ENCODE measurements at places on chromosomes 12 and 14. TPM values are rescaled to one million over a fixed set of nuclear protein-coding genes. Genes with fewer than 3 reads are reported as not detected.
A peak's percentile ranks its signal among the peaks of the same experiment; 100 is the strongest.

DNA sequence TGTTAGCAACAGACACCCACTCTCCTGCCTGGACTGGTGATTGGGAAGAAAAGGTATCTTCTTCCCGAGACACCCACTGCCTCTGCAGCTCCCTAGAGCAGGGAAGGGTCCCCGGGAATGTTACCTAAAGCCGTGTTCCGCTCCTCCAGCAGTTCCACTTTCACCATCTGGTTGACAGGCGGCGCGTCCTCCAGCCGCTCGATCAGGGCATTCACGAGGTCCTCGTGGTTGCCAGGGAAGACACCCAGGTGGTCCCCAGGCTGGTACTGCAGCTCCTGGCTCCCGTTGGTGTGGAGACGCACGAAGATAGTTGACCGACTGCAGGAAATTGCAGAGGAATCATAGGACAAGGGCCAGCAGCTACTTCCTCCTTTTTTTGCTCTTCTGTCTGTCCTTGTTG is 44.2 kb upstream of the FBXO21 start:
- H3K36me3 ChIP-seq, result no peaks in the 10 kb centered on the region
- H3K4me1 ChIP-seq, result no peaks in the 10 kb centered on the region
- peaks cover 13% of the 10 kb centered on the region for H3K27me3 ChIP-seq
- no peak overlapping the region for H3K4me3 ChIP-seq
- DNase-seq, result no peak
- H3K27ac ChIP-seq, result no peak overlapping the region

DNA sequence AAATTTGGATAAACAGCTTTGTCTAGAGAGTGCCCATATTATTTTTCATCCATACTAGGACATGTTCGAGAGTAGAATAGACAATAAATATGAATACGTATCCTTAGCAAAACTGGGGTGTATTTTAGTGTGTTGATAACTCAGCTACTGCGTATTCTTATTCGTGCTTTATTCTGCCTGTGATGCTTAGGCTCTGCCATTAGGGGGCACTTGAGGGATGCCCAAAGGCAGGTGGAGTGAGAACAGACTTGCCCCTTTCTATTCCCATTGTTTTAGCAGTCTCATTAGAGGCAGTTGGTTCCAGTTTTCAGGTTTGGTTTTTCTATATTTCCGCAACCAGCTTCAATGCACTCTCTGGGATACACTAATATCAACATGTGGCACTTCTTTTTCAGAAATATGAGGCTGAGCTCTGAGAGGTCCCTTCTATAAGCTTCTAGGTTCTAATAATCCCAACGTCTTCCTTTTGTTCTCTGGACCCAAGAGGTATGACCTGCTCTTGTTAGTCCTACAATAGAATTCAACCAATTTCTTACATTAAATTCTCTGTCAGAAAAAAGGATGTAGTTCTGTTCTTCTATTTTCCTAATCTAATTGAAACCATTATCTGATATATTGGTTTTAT is 985.7 kb upstream of the FBXO33 start:
- no peaks in the 10 kb centered on the region for H3K4me1 ChIP-seq
- DNase-seq, result peak; percentile 11
- no peak overlapping the region for H3K27ac ChIP-seq
- H3K4me3 ChIP-seq, result no peak overlapping the region
- no peaks in the 10 kb centered on the region for H3K36me3 ChIP-seq

- H3K36me3 ChIP-seq, result no peaks in the 10 kb centered on the region
- no peaks in the 10 kb centered on the region for H3K27me3 ChIP-seq
- no peak overlapping the region for H3K4me3 ChIP-seq
- H3K4me1 ChIP-seq, result peaks cover 62% of the 10 kb centered on the region
Observed at GRCh38 chr14:101225157-101226152, 321.9 kb upstream of the RTL1 start.

- H3K36me3 ChIP-seq, result peaks cover 4% of the 10 kb centered on the region
- peaks cover 9% of the 10 kb centered on the region for H3K4me1 ChIP-seq
- H3K27ac ChIP-seq, result no peak overlapping the region
- DNase-seq, result no peak
- H3K27me3 ChIP-seq, result no peaks in the 10 kb centered on the region
Observed at GRCh38 chr12:112422531-112422930, 3.8 kb downstream of the PTPN11 start.

MBD6 gene
- total RNA-seq, result 11.0 TPM

GRCh38 chr12:94969424-94969823 is 34.1 kb downstream of the NDUFA12 start:
- no peaks in the 10 kb centered on the region for H3K4me1 ChIP-seq
- H3K27me3 ChIP-seq, result no peaks in the 10 kb centered on the region
- H3K36me3 ChIP-seq, result peaks cover 6% of the 10 kb centered on the region
- no peak overlapping the region for H3K27ac ChIP-seq
- no peak for DNase-seq

- DNase-seq, result no peak
- H3K27ac ChIP-seq, result no peak overlapping the region
- H3K36me3 ChIP-seq, result no peaks in the 10 kb centered on the region
Observed at GRCh38 chr12:18591473-18591872, 146.3 kb downstream of the PLCZ1 start.

GRCh38 chr12:18981732-18982131 is 147.8 kb upstream of the PLEKHA5 start:
- no peaks in the 10 kb centered on the region for H3K36me3 ChIP-seq
- no peaks in the 10 kb centered on the region for H3K27me3 ChIP-seq
- no peaks in the 10 kb centered on the region for H3K4me1 ChIP-seq
- no peak overlapping the region for H3K27ac ChIP-seq

DNA sequence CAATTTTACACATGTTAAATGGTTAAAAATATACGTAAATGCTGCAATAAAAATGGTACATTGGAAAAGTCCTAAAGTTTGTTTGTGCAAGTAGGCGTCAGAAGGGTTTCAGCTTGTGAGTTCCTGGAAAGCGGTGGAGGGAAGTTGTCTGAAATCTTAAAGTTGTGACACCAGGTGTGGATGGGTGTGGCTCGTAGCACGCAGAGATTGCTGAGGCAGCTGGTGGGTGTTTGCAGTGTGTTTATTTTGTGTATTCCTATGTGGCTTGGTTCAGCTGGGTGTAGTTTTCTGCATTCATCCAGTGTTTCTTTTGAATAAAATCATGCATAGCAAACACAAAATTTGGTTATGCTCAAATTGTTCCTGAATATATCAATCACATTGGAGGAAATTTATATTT is 136.8 kb upstream of the TBX3 start:
- peak; percentile 51 for DNase-seq
- no peaks in the 10 kb centered on the region for H3K27me3 ChIP-seq

FAM222A gene
- total RNA-seq, result 4.7 TPM

SERPINA3 gene
- 0.09 TPM for total RNA-seq

SPRYD4 gene
- 2.0 TPM for total RNA-seq

CTSG gene
- total RNA-seq, result 1.5 TPM

ACSM4 gene
- not detected for total RNA-seq

DNA sequence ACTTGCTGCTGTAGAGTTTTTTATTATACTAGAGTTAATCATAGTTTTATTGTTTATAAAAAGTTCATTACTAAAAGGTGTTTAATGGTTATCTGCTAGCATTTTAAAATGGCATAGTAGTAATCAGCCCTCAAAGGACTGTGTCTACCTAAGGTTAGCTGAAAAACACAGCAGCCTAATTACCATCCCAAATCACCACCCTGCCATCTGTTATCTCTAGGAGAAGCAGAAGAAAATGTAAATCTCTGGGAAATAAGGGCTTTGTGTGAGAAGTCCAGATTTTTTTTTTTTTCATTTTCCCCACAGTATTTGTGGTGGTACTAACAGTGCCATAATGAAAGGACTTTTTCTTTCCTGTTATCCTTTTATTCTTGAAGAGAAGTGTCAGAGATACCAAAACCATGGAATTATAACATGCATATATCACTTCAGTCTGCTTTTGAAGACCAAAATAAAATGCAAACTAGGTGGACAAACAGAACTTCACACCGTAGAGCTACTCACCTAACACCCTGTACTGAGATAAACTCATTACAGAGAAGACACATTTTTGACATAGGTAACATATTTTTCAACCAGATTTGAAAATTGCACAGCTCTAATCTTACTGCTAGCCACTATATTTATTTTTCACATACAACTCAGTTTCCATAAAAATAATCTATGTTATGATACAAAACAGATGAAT is 876.2 kb downstream of the C12orf50 start:
- no peak overlapping the region for H3K4me3 ChIP-seq
- no peaks in the 10 kb centered on the region for H3K4me1 ChIP-seq
- H3K27me3 ChIP-seq, result no peaks in the 10 kb centered on the region
- DNase-seq, result no peak
- no peaks in the 10 kb centered on the region for H3K36me3 ChIP-seq

ACOT6 gene
- not detected for total RNA-seq

SDR9C7 gene
- 0.22 TPM for total RNA-seq

GALC gene
- total RNA-seq, result 18.5 TPM

AQP5 gene
- 0.71 TPM for total RNA-seq

DNA sequence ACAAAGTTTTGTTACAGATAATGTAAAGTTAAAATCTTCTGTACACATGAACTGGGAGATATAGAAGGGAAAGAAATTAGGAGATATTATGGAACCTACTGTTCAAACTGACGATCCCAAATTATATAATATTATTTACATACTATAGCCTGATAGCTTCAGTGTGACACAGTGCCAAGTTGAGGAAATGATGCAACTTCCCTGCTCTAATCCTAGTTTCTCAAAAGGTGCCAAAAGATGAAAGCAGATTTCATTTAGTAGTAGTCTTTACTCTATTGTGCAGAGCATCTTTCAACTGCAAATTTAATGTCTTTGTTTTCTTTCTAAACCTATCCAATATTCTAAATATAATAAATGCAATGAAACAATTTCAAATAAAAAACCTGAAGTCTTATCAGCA is 46.9 kb downstream of the COCH start:
- no peak overlapping the region for H3K27ac ChIP-seq
- H3K4me1 ChIP-seq, result no peaks in the 10 kb centered on the region
- H3K36me3 ChIP-seq, result peaks cover 7% of the 10 kb centered on the region
- no peak overlapping the region for H3K4me3 ChIP-seq
- no peaks in the 10 kb centered on the region for H3K27me3 ChIP-seq

DNA sequence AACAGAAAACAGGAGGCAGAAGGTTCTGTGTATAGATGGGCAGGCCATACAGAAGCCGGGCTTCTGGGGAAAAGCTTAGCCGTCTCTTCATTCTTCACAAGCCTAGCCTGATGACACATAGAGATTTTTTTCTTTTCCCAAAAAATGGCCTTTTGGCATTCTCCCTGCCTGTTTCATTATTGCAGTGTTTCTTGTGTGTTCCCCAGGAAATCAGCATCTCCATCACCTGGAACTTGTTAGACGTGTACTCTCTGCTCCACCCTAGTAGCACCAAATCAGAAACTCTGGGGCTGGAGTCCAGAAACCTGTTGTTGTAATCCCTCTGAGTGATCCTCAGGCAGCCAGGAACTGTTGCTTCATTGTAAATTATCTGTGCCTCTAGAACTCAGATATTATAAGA is 388.1 kb downstream of the CCDC91 start:
- H3K36me3 ChIP-seq, result no peaks in the 10 kb centered on the region
- no peaks in the 10 kb centered on the region for H3K27me3 ChIP-seq
- H3K4me1 ChIP-seq, result no peaks in the 10 kb centered on the region
- peak; percentile 38 for DNase-seq
- no peak overlapping the region for H3K27ac ChIP-seq

DNA sequence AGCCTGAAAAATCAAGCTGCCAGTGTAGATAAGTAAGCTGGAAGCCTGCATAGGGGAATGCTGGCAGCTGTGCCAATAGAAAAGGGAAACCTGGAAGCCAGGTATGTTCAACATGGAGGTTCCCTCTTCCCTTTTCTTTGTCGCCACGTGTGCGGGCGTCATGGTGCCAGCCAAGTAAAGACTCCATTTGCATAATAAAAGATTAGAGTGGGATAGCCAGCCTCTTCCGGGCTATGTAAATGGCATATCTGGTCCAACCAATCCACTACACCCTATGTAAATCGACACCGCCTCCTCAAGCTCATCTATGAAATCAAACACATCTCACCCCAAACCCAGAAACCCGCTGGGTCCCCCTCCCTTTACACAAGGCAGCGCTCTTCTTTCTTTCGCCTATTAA is 5.6 kb upstream of the ADGRD1 start:
- H3K27me3 ChIP-seq, result peaks cover 2% of the 10 kb centered on the region
- no peaks in the 10 kb centered on the region for H3K36me3 ChIP-seq
- no peak for DNase-seq
- H3K4me3 ChIP-seq, result no peak overlapping the region
- H3K4me1 ChIP-seq, result peaks cover 6% of the 10 kb centered on the region

GRCh38 chr12:113298472-113298817 is 36.5 kb downstream of the SLC8B1 start:
- DNase-seq, result no peak
- H3K4me3 ChIP-seq, result no peak overlapping the region
- H3K4me1 ChIP-seq, result peaks cover 25% of the 10 kb centered on the region
- peak overlapping the region; percentile 83 for H3K27ac ChIP-seq

DNA sequence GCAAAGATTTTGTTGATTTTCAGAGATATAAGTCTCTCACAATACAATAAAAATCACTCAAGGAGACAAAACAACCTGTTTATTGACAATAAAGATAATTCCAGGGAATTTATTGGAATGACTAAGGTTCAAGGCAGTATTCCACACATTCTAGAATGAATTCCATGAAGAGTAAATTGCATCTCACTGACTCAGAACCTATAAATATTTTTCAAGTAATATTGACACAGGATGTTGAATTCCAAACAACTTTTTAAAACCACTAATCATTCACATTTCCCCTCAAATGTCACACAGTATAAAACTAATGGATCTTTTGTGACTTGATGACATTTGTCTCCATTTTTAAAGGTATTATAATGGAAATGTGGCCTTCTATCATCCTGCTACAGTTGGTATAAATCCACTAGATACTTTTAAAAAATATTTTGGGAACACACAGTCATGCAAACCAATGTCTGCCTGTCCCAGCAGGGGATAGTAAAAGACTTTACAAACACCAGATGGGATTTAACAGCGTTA is 42.1 kb upstream of the LGR5 start:
- H3K4me3 ChIP-seq, result no peak overlapping the region
- no peaks in the 10 kb centered on the region for H3K27me3 ChIP-seq
- no peak overlapping the region for H3K27ac ChIP-seq

CACNA1C gene
- total RNA-seq, result 3.6 TPM

- H3K27ac ChIP-seq, result peak overlapping the region; percentile 85
- no peak overlapping the region for H3K4me3 ChIP-seq
- H3K4me1 ChIP-seq, result peaks cover 31% of the 10 kb centered on the region
- DNase-seq, result peak; percentile 84
- no peaks in the 10 kb centered on the region for H3K36me3 ChIP-seq
Observed at GRCh38 chr14:75409316-75410205, 18.3 kb upstream of the JDP2 start.

- H3K4me1 ChIP-seq, result no peaks in the 10 kb centered on the region
- peaks cover 54% of the 10 kb centered on the region for H3K36me3 ChIP-seq
- no peak for DNase-seq
- no peaks in the 10 kb centered on the region for H3K27me3 ChIP-seq
- no peak overlapping the region for H3K4me3 ChIP-seq
Observed at GRCh38 chr12:132075026-132075713, 68.9 kb downstream of the DDX51 start.

AKAP3 gene
- total RNA-seq, result 0.35 TPM
